ENCODE measurements at places on chromosomes 7 and 10.

- DNase-seq = no peak
Measured at GRCh38 chr10:27207350-27207749, 33.2 kb downstream of the ACBD5 start.

- no peak for DNase-seq
Measured at GRCh38 chr10:23157239-23157681, 34.9 kb upstream of the PTF1A start.

- no peak for DNase-seq
Measured at GRCh38 chr7:40356312-40356711, 221.5 kb downstream of the SUGCT start.

DNA sequence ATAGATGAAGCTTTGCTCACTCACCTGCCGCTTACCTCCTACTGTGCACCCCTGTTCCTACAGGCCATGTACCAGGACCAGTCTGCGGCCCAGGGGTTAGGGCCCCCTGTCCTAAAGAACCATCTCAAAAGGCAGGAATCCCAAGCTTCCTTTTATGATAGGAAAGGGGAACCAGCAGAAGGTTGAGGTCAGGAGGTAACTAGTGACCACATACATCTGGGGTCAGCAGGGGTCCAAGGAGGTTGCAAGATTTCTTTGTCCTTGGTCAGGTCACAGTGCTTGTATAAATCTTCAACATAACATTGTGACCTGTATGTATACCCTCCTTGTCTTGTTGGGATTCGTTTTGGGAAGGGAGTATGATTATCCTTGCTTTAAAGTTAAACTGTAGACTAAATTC lies 73.8 kb downstream of the OAT start:
- DNase-seq = no peak

- no peak for DNase-seq
Measured at GRCh38 chr7:36032361-36032818, 120.7 kb upstream of the EEPD1 start.

GRCh38 chr7:104208421-104208780 lies 588 bp upstream of the ORC5 start:
- DNase-seq = no peak

DNA sequence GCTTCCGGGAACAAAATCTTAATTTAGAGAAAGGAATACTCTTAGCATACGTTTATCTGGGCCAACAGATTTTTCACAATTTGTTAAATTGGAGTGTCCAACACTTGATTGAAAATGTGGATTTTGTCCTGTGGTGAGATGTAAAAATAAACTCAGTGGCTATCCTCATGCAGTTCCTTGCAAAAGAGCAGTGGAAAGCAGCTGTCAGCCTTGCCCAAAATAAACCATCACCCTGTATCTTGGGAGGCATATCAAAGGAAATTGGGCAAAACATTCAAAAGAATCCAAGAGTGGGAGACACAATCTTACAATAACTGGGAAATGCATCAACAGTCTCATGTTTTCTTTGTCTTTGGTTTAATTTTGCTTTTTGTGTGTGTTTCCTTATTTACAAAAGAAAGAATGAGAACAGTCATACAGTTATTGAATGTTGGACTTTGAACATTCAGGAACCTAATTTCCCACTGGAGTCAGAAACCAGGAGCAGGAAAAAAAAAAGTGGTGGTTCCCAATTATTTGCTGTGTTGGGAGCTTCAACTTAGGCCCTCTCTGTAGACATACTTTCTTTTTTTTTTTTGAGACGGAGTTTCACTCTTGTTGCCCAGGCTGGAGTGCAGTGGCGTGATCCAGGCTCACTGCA lies 44.4 kb upstream of the DGKI start:
- no peak for DNase-seq

DNA sequence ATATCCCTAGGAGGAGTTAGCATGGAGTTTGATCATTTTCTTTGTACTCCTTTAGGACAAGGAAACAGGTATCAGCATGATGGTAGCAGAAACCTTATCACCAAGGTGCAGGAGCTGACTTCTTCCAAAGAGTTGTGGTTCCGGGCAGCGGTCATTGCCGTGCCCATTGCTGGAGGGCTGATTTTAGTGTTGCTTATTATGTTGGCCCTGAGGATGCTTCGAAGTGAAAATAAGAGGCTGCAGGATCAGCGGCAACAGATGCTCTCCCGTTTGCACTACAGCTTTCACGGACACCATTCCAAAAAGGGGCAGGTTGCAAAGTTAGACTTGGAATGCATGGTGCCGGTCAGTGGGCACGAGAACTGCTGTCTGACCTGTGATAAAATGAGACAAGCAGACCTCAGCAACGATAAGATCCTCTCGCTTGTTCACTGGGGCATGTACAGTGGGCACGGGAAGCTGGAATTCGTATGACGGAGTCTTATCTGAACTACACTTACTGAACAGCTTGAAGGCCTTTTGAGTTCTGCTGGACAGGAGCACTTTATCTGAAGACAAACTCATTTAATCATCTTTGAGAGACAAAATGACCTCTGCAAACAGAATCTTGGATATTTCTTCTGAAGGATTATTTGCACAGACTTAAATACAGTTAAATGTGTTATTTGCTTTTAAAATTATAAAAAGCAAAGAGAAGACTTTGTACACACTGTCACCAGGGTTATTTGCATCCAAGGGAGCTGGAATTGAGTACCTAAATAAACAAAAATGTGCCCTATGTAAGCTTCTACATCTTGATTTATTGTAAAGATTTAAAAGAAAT lies 4.8 kb downstream of the BAMBI start:
- no peak for DNase-seq

Measured in activated CD4-positive, CD25-positive, alpha-beta regulatory T cell (primary cell).